Stimulated activated CD4-positive, alpha-beta T cell treated with anti-CD3 and anti-CD28 coated beads, Interleukin-4, amount 100 ng/mL, for 48 hours (primary cell): ENCODE measurements at places on chromosomes 2 and 18.

- no peak for DNase-seq
Measured at GRCh38 chr2:21489080-21489479, 365.3 kb downstream of the TDRD15 start.

- DNase-seq: no peak
Measured at GRCh38 chr2:83459456-83459855, 999.6 kb downstream of the SUCLG1 start.

- no peak for DNase-seq
Measured at GRCh38 chr18:75679331-75679730, 251.8 kb upstream of the SMIM21 start.

GRCh38 chr2:240305369-240305962, 130.0 kb upstream of the GPC1 start:
- no peak for DNase-seq

- DNase-seq: no peak
Measured at GRCh38 chr2:175606010-175606841, 395.8 kb downstream of the LNPK start.

GRCh38 chr2:114128725-114129124, 238.8 kb downstream of the ACTR3 start:
- DNase-seq: no peak

GRCh38 chr18:61502472-61502871, 169.2 kb downstream of the CDH20 start:
- no peak for DNase-seq

DNA sequence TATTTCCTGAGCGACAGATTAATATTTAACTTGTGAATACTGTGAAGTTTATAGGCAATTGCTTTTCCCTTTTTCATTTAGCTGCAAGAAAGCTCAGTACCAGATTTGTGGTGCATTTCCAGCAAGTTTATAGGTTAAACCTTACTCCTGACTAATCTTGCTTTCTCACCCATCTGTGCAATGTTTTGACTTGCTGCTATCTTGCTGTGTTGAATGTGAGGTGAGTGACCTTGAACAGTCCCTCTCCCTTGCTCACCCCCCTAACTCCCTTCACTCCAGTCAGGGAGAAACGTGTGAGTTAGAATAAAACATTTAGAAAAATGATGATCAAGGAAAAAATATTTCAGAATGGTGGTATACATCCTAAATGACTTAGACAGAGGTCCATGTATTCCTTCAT, 39.8 kb upstream of the PARD3B start:
- no peak for DNase-seq

DNA sequence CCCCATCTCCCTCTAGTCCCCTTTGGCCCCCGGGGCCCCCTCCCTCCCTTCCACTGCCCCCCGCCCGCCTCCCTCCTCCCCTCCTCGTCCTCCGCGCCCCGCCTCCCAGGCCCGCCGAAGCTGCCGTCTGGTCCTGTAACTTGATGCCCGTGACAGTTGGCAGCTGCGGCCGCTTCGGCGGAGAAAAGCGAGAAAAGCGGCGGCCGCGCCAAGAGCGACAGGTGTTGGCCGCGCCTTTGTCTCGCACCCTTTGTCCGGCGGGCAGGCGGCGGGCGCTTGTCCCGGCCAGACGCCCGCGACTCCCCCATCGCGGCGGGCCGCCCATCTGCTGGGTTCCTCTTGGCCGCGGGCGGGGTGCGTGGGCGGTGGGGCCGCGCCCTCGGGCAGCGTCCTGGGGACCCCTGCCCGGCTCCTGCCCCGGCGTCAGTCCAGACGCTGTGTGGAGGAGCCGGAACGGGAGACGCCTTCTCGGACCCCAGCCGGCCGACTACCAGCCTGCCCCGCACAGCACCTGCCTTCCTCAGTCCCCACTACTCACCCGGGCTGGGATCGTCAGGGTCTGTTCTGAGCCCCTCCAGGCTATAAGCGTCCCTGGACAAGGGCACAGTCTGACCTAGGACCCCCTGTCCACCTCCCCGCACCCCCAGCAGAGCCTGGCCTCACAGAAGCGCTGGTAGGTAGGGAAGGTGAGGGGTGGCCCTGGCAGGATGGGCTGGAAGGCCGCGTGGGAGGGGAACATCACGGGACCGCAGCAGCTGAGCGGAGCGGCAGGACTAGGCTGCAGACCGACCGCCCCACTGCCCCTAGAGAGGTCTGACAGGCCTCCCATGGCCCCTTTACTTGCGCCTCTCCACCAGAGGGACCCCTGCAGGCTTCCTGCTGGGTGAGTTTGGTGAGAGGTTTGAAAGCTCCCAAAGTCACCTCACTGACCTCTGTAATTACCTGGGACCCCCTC, 1.2 kb upstream of the HES6 start:
- no peak for DNase-seq

GRCh38 chr2:11576398-11576797, 42.6 kb downstream of the GREB1 start:
- no peak for DNase-seq

- DNase-seq: no peak
Measured at GRCh38 chr2:196268025-196268424, 96.6 kb upstream of the STK17B start.

DNA sequence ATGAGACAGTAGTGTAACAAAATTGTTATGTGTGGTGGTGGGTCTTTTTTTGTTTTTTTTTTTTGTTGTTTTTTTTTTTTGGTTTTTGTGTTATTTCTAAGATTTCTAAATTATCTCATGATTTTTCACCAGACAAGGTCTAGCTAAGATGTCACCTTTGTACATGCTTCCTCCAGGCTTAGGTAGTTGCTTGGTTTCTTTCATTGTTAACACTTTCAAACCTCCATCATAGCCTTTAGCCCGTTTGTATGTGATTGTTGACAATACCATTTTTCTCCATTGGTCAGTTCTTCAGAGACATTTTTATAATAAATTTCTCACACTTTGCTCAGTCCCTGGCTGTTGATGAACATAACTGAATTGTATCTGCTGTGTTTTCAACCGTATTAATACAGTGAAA, 2.2 kb downstream of the RELCH start:
- no peak for DNase-seq

DNA sequence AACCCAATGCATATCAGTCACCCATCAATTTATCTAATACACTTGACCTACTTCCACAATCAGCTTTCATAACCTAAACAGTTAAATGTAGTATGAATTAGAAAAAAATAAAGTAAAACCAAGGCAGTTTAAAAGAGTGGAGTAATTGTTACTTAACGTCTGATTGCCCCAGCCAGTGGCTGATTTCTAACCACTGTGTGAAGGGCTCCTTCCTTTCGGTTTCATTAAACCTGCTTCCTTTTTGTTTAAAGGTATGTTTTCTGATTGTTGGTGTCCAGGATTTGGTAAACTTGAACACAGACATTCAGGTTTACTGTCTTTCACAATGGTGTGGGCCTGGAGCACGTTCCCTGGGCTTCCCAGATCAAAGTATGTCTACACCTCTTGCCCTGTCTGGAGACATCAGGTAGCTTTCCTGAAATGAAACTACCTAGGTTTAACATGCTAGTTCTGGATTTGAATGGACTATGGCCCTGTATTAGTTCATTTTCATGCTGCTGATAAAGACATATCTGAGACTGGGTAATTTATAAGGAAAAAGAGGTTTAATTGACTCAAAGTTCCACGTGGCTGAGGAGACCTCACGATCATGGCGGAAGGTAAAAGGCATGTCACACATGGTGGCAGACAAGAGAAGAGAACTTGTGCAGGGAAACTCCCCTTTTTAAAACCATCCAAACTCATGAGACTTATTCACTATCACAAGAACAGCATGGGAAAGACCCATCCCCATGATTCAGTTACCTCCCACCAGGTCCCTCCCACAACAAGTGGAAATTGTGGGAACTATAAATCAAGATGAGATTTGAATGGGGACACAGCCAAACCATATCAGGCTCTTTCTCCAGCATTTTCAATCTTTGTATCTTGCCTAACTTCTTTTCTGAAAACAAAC, 605.2 kb upstream of the ID2 start:
- no peak for DNase-seq

DNA sequence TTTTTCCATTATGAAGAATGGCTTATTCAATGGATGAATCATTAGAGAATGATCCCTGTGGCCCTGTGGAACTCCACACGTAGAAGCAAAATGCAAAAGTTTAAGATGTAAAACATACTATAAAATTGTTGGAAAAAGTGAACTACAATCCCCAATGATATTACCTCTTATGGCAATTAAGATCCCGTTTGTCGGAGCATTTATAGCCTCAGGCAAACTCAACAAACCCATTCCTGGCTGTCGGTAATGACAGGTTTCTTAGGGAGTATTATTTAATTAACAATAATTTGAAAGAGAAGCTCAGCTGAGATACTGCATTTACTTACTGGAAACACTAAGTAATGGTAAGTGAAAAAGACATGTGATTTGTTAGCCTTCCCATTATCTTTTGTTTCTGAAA, 138.3 kb downstream of the CDH20 start:
- no peak for DNase-seq

- DNase-seq: no peak
Measured at GRCh38 chr2:15031745-15032240, 399.3 kb downstream of the LRATD1 start.

GRCh38 chr2:95044601-95045000, 19.1 kb downstream of the MAL start:
- no peak for DNase-seq

GRCh38 chr2:230816735-230817134, 48.0 kb upstream of the ITM2C start:
- DNase-seq: no peak

- DNase-seq: no peak
Measured at GRCh38 chr2:95730813-95731212, 139.0 kb downstream of the TRIM43 start.

DNA sequence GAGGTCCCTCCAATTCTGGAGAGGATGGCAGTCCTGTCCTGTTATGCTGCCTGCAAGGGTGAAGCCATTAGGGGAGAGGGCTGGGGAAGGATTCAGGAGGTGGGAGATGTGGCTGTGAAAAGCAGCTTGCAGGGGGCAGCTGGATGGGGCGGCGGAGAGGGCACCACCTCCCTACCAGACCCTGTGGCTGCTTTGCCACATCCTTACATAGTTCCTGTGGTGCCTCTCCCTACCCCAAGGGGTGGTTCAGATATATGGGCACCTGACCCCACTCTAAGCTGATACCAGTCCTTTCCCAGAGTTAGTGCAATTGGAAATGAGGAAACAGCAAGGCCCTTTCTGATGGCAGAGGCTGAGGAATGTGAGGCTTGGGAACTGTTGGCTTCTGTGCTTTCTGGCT, 6.1 kb upstream of the ACOXL start:
- no peak for DNase-seq

DNA sequence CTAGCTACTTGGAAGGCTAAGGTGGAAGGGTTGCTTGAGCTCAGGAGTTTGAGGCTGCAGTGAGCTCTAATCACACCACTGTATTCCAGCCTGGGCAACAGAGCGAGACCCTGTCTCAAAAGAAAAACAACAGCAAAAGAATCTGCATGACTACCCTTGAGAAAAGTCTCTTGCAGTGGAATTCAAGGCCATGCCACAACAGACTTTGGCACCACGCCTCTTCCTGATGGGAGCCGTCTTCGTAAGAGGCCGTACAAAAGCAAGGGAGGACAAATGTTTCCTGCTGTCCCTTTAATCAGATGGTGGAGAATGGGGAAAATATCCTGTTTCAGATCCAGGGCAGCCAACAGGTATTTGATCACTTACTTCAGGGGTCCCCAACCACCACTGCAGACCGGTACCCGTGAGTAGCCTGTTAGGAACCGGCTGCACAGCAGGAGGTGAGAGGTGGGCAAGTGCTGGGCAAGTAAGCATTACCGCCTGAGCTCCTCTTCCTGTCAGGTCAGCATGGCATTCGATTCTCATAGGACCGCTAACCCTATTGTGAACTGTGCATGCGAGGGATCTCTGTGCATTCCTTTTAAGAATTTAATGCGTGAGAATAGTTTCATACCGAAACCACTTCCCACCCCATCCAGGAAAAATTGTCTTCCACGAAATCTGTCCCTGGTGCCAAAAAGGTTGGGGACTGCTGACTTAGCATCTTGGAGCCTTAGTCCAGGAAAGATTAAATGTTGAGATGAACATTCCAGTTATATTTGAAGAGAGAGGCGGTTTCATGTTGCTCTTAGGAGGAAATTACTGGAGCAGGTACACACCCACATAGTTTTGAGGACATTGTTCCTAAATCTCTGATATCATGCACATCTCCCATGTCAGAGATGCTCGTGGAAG, 94.4 kb upstream of the XPO1 start:
- DNase-seq: no peak

GRCh38 chr18:8051453-8051852, 484.3 kb downstream of the PTPRM start:
- DNase-seq: no peak

GRCh38 chr2:6791682-6792081, 74.0 kb downstream of the CMPK2 start:
- DNase-seq: no peak

- DNase-seq: no peak
Measured at GRCh38 chr2:122634256-122634655, 878.8 kb downstream of the TSN start.

DNA sequence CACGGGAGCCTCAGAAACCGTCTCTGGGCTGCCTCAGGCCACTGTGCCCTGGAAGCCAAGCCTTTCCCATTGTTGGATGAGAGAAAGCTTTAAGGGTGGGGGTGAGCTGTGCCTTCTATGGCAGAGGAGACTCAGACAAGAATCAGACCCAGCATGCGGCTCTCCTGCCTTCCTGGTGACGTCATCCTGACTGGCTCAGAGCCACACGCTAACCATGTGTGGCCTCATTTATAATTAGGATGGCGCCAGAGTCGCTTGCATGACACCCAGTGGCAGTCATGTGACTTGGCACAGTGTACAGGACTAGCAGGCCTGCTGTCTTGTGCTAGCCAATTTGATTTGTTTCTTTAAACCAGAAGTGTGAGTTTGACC, 99.1 kb downstream of the SH3BP4 start:
- no peak for DNase-seq

DNA sequence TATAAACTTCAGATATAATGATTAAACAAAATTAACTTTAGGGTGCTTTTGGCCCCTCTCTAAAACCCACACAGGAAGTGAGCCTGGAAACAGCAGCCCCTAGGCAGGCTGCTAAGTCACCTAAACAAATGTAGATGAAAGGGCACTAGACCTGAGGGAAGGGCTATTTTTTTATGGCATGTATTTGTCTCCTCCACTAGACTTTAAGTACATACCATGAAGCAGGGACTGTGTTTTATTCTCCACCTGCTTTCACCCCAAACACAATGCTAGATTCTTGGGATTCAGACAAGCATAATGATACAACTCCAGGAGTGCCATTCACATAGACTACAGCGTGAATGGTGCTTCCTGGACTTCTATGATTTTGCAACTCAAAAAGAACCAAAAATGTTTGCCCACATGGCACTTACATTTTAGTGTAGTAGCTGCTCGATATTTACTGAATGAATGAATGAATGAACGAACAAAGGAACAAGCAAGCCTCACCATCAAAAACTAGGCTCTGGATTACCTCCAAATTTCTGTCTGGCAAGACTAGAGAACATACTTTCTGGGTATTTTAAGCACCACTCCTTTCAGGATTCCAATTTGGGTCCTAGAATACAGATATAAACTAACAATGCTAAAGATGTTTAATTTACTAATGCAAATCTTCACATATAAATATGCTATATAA, 10.1 kb downstream of the ATAD2B start:
- DNase-seq: no peak

DNA sequence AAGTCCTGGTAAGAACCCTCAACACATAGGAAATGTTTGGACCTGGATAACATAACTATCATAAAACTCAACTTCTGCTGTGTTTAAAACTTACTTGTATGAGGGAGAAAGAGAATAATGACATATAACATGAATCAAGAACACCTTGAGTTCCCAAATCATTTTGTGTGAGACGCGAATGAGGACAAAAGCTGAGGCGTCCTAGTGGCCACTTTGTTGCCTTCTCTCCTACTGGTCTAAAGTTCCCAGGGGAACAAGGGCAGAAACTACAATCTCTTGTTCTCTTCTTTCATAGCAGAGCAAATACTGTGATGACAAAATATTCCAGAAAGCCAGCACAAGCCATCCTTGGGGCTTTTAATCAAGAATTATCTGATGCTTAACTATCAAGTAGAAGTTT, 8.3 kb upstream of the LCT start:
- no peak for DNase-seq
